ENCODE measurements at places on chromosomes 1 and 21. TPM values are rescaled to one million over a fixed set of nuclear protein-coding genes. Genes with fewer than 3 reads are reported as not detected.

ANGPTL1 gene
- 159 TPM for total RNA-seq

RGS4 gene
- total RNA-seq = 15.7 TPM

KRTAP13-3 gene
- total RNA-seq = not detected

BMP8B gene
- 0.16 TPM for total RNA-seq

PGLYRP3 gene
- not detected for total RNA-seq

PLA2G2F gene
- not detected for total RNA-seq

OR2T35 gene
- total RNA-seq = not detected

SERPINC1 gene
- total RNA-seq = not detected

TMPRSS2 gene
- 2.1 TPM for total RNA-seq

JMJD4 gene
- total RNA-seq = 14.3 TPM

ILDR2 gene
- total RNA-seq = 8.1 TPM

ARHGAP30 gene
- total RNA-seq = 7.7 TPM

ATAD3C gene
- total RNA-seq = 0.16 TPM

CRNN gene
- total RNA-seq = not detected

MTMR11 gene
- total RNA-seq = 10.3 TPM

All from sigmoid colon (tissue), 7 donors.